NCI-H748 treated with DMSO at 0.1 percent for 48 hours (cell line): ENCODE measurements at places on chromosomes 5 and 9.

- DNase-seq: no peak
These were observed 158.8 kb downstream of the TMEM161B start for GRCh38 chr5:88109818-88110217.

DNA sequence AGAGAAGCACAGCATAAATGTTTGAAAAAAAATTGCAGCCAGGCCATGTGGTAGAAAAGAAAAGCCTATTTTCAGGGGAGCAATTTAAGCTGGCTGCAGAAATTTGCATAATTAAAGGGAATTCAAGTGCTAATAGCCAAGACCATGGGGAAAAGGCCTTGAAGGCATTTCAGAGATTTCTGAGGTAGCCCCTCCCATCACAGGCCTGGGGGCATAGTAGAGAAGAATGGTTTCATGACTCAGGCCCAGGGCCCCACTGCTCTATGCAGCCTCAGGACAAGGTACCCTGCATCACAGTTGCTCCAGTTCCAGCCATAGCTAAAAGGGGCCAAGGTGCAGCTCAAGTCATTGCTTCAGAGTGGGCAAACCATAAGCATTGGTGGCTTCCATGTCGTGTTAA lies 1416.0 kb downstream of the EFNA5 start:
- no peak for DNase-seq

- DNase-seq: no peak
These were observed 87.7 kb downstream of the ENTREP1 start for GRCh38 chr9:69412741-69413150.

DNA sequence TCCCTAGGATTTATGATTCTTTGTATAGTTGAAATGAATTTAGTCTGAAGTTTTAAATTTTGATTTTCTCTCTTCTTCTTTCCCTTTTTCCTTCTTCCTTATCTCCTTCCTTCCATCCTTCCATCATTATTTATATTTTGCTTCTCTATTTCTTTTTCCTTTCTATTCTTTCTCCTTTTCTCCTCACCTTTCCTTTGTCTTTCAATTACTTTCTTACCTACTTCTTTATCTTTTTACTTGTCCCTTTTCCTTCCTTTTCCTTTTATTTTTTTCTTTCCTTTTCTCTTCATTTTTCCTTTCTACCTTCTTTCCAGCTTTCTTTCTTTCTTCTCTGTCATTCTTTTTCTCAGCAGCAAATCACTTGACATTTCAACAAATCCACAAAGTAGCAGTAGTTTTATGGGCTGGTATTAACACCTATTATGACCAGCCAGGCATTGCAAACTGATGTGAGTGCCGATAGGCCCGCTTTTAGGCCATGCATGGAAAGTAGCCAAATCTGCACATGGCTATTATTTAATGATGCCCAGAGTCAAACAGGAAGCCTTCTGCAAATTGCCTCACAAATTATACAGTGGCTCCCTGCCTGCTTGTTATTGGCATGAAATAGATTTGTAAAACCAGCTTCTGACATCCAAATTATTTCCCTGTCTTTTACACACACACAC lies 37.1 kb upstream of the NR3C1 start:
- no peak for DNase-seq

GRCh38 chr5:108531367-108532128 lies 149.7 kb upstream of the FBXL17 start:
- no peak for DNase-seq

DNA sequence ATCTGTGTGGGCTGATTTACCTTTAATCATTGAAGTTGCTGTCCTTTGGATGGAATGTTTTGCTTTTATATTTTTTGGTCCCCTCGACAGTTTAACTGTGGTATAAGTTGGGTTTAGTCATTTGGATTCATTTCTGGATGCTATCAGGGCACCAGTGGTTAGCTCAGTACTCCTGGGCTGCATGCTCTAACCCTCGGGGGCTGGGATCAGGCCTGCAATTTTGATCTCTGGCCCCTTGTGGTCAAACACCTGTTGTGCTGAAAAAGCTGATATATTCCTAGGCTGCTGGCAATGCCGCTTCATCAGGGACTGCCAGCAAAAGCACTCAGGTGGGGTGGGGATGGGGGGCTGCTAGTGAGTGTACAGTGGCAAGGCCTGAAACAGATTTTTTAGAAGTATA lies 440.4 kb upstream of the RIOK2 start:
- no peak for DNase-seq

GRCh38 chr9:124879226-124879625 lies 17.3 kb downstream of the ARPC5L start:
- no peak for DNase-seq

DNA sequence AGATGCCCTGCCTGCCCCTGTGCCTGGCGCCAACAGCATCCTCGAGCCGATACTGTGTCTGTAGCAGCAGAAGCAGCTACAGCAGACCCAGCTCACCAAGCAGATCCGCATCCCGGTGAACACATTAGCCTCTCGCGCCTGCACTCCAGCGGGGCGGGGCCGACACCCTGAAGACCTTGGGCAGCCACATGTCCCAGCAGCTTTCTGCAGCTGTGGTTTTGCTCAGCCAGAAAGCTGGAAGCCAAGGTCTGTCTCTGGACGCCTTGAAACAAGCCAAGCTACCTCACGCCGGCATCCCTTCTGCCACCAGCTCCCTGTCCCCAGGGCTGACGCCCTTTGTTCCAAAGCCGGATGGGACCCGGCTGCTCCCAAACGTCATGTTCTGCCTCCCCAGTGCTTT lies 59.6 kb downstream of the ACTBL2 start:
- DNase-seq: peak; percentile 31

DNA sequence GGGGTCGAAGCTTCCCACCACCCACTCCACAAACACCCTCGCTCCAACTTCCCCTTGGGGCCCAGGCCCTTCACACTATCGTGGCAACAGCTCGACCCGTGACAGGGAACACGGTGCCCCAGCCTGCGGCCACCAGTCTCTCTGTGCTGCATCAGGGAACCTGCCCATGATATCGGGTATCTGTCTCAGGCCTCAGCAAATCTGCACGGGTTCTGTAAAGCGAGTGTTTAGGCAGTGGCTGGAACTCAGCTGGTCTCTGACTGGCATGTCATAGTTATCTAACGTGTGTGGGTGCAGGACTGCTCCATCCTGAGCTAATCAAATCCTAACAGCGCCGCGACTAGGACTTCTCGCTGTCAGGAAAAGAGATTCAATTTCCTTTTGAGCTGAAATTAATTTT lies 42.9 kb downstream of the DBH start:
- no peak for DNase-seq

DNA sequence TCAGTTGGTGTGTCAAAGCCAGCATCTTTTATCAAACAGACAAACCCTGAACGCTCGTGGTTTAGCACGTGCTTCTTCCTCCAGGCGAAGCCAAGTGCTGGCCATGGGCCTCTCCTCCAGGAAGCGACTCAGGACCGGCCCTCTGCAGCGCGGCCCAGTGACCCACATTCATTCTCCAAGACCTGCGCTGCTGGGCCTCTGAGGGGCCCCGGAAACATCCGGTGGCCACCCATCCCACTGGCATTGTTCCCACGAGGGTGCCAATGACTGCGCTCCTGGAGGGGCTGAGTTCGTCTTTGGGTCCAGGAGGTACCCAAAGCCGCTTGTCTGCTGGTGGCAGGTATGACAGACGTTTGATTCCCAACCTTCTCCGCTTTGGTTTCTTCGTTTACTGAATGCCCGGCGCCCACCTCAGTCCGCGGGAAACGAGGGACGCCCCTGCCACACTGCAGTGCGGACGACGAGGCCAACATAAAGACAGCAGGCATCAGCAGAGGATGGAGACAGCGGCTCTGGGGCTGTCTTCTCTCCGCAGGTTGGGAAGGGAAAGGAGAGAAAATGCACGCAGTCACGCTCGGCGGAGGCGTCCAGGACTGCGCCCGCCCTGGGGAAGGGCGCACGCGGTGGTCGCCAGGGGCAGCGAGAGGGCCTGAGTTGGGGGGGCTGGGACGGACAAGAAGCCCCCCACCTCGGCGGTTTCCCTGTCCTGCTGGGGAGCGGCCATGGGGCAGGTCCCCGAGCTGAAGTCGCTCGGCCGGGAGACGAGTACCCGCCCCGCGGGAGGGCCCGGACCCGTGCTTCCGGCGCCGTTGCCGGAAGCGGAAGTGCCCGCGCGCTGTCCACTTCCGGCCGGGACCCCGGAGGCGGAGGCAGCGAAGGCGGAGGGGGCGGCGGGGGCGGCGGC lies at the start of gene EXOC3:
EXOC3 (plus strand) TSS at position 842 of the 904 bp plus-strand sequence. CDS start 3,030 bp downstream, outside the sequence.
- DNase-seq: peak; percentile 69

DNA sequence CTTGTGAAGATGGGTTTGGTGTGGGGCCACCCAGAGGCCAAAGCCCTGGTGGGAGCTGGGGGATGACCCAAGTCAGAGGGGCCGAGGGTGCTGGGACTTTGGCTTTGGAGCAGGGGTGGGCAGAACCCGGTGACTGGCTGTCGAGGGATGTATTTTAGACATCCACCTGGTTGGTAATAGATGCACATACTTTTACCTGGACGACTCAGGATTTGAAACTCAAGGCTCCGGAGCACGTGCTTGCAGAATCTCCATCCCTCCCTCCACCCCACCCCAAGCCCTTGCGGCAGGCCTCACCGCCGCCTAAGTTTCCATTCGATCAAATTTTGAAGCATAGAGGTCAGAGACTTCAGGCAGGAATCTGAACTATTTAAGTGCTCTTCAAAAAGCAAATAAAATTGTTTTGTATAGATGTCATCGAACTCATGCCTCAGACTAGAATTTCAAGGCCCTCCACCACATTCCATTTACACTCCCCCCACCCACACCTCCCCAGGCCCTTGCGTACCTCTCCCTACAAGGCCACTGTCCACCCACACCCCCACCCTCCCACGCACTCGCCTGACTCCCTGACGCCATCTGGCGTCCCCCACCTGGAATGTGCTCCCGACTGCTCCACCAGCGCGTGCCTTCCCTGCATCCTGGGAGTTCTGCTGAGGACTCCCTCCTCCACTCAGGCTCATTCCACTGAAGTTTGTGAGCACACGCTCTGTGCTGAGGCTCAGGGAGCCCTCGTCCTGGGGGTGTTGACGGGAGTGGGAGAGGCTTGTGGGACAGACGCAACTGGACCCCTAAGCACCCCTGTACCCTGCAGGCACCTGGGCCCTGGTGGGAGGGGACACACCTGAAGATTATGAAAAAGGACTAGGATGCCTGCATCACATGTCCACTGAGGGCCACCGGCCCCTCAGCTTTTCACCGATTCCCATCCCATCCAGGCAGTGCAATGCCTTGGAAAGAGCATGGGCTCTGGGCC lies 56.4 kb upstream of the RPL26L1 start:
- peak; percentile 17 for DNase-seq

- peak; percentile 66 for DNase-seq
These were observed 57.8 kb downstream of the ZNF462 start for GRCh38 chr9:106920701-106921283.

DNA sequence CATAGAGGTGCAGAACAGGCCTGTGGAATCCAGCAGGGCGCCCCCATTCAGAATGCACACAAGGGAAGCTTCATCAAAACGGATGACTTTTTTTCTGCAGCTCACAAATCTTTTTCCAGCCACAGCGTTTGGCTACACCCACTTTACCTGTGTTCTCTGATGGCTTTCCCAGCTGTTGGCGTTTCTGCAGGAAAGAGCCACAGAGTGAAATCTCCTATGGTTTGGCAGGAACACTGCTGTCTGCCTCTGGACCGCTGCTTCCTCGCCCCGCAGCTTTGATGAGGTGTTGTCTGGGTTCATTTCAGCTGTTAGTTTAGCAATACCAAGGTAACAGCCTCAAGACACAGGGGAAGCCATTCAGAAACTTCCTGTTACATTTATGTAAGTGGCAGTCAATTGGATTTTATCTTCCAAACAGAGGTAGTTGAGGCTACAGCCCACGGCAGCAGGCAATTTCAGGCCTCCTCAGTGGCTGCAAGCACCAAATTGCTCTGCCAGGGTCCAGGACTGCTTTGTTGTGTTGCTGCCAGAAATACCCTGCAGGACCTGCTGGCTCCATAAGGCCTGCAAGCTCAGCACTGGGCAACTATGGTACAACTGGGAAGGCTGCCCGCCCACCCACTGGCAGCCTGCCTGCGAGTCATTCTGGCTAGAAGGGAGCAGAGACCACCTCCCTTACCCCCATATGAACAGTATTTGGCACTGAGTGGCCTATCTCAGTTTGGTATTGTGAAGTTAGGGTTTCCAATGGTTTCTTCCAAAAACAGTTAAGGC lies 96.7 kb downstream of the MVB12B start:
- no peak for DNase-seq

- no peak for DNase-seq
These were observed 46.0 kb upstream of the SIMC1 start for GRCh38 chr5:176192094-176192721.

DNA sequence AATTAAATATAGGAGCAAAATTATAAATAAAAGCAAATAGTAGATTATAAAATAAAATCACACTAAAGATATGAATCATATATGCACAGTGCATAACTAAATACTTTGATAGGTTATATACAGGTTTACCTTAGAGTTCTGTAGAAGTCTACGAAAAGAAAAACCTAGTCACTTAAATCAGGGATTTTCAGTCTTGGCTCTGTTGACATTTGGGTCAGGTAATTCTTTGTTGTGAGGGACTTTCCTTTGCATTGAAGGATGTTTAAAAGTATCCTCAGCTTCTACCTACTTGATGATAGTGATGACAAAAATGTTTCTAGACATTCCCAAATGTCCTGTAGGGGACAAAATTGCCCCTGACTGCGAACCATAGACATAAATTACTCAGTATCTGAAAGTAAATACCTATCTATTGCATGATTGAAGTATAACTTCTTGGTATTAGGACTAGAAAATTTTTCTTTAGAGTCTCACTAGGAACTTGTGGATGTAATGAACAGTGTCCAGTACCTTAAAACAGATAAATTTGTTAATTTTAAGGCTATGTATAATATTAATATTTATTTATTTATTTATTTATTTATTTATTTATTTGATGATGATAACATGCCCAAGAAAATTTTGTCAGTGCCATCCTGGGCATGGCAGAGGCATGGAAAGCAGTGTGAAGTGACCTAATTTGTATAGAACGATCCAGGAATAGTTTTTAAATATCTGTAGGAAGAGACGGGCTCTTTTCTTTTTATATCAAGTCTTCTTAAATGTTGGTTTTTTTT lies 44.0 kb upstream of the LRRC70 start:
- DNase-seq: no peak

GRCh38 chr9:114909661-114910060 lies 20.7 kb downstream of the TNFSF8 start:
- DNase-seq: no peak

GRCh38 chr5:165630261-165630778 lies 2124.9 kb downstream of the MAT2B start:
- DNase-seq: peak; percentile 43

- no peak for DNase-seq
These were observed 1.2 kb downstream of the FOXB2 start for GRCh38 chr9:77020413-77021290.

DNA sequence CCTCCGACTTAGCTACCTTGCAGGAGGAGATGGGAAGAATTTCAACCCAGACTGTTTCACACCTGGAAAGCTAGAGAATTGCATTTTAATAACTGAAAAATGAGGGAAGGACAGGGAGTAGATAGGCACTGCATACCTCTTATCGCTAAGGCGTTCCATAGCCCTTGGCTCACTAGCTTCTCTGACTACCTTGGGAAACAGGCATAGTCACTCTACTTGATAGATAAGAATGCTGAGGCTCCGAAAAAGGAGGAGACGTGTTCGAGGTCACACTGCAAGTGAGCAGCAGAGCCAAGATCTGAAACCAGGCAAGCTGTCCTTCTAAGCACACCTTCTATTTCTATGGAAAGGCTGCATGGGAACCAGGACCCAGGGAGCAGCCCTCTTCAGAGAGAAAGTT lies 168.9 kb downstream of the CRB2 start:
- no peak for DNase-seq
